ENCODE measurements at places on chromosomes 5 and 9.

- DNase-seq, result no peak
Observed at GRCh38 chr9:122785269-122785668, 3.5 kb upstream of the OR5C1 start.

DNA sequence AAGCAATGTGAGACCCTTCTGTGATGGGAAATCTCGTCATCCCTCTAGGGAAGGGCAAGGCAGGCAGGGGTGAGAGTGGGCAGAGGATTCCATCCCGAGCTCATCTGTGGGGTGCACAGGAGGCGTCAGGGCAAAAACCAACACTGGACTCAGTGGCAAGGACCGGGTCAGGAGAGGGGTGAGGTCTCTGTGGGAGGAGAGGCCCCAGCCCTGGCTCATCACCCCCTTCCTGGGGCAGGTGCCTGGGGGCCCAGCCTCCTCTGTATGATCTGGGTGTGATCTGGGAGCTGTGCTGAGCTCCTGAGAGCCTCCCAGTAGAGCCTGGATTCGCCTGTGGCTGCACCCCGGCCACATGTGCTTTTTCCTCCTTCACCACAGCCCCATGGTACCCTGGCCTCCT is 597 bp downstream of the SPATA31E1 start:
- no peak for DNase-seq

DNA sequence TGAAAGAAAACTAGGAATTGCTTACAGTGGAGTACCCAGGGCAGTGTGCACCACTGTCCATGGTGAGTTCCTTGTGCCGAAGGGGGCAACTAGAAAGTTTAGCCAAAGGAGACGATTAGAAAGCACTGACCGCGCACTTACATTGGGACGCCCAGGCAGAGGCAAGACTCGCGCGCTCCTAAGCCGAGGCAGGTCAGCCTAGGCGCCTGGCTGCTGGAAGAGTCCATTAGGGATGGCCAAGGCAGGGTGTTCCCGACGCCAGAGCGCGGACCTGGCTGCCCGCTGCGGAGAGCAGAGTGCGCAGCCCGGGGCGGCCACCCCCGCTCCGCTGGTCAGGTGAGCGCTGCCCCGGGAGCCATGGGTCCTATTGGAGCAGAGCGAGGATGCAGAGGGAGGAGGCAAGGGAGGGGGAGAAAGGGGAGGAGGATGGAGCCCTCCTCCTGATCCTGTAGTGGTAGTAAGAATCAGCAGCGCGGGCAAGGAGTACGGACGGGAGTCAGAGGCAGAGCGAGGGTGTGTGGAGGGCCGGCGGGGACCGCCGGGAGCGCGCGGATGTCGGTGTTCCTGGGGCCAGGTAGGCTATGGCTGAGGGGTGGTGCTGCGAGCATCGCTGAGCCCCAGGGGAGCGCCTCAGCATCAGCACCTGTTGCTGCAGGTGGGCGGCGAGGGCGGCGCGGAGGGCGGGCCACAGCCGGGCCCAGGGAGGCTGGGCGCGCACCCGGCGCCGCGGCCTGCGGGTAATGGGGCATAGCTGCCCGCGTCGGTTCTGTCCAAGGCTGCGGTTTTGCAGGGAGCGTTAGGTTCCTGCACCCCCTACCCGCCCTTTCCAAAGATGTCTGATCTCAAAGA is at the start of gene ADGRV1:
Gene ADGRV1 (plus strand): TSS at position 454 of the 849 bp plus-strand sequence. CDS start 99 bp downstream, at position 553.
- DNase-seq, result no peak

- DNase-seq, result no peak
Observed at GRCh38 chr5:52760695-52761366, 26.9 kb upstream of the ITGA1 start.

DNA sequence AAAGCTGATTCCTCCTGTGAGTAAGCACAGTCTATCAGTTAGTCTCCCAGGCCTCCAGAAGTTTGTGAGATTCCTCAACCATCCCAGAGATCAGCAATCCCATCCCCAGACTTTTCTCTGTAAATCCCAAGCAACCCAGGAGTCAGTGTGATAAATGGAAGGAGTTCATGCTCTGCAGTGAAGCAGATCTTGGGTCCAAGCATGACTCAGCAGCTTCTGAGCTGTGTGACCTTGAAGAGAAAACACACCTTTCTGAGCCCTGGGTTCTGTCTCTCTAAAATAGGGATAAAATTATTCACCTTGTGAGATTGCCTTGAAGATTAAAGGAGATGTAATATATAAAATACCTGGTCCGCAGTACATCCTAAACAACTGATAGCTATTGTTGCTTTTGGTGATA is 318.7 kb downstream of the ASTN2 start:
- no peak for DNase-seq

GRCh38 chr5:62741761-62742160 is 163.1 kb downstream of the LRRC70 start:
- DNase-seq, result no peak

- no peak for DNase-seq
Observed at GRCh38 chr5:156974328-156974727, 11.3 kb upstream of the TIMD4 start.

DNA sequence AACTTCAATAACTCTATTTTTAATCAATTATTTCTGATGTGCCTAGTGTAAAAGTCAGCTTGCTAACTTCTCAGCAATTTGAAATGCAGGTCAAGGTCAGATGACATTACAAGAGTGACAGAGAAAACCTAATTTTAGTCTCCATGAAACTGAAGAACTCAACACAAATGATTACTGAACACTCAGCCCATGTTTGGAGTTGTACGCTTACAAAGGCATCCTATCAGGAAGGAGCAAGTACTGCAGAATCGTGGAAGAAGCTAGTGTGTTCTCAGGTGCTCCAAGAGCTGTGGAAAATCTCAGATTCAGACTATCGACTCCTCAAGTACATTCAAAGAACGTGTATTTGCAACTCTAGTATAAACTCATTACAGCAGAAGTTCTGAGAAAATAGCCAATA is 526.7 kb downstream of the PDE4D start:
- DNase-seq, result no peak

- no peak for DNase-seq
Observed at GRCh38 chr5:71529682-71530081, 57.5 kb upstream of the MCCC2 start.

GRCh38 chr5:62460578-62460983 is 48.0 kb downstream of the IPO11 start:
- DNase-seq, result peak; percentile 4

DNA sequence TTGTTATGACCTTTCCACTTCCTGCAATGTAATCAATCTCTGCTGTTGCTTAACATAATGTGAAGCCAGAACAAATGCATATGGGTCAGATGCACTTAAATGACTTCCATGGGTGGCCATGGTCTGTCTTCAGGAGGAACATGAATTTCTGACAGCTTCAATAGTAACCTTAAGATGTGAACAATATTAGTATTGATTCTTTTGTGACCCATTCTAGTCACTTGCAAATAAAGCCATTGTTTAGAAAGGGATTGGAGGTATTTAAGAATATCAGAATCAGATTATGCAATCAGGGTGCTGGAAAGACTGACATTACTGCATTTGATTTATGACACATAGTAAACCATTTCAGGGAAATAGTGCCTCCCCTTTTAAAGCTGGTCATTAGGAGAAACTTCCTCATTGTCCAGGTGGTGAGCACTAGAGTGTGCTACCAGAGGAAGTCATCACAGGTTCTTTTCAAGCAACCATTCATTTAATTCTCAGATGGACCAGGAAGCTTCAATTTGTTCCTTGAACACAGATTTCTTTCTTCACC is 32.1 kb downstream of the GRIN3A start:
- DNase-seq, result no peak

DNA sequence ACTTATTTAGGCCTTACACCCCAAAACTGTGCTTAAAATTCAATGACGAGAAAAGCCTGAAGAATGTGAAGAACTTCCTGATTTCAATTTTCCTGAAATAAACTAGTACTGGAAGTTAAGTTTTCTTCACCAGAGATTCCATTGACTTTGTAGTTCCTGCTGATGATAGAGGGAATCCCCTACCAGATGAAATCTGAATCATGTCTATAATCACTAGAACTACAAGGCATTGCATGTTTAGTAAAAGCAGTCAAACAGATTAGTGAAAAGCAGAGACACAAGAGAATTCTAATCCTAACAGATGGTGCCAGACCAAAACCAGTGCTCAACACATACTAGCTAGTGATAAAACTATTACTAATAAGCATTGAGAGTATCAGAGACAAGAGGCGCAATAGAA is 130.0 kb downstream of the PDE4D start:
- DNase-seq, result no peak

DNA sequence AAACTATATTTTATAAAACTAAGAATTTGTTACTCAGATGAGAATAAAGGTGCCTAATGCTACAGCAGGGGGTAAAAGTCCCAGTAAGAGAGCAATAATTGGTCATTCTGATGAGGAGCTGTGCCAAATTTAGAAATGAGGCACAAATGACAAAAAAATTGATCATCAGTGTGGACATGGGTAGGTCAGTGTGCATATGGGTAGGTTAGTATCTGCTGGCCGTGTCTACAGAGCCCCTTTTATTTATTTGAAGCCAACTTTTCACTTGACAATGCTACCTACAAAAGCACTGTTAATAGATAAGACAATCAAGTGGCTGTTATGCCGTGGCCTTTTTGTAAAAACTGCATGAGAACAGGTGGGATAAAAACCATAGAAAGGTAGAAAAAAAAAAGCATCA is 454.6 kb downstream of the RAB3C start:
- DNase-seq, result no peak

DNA sequence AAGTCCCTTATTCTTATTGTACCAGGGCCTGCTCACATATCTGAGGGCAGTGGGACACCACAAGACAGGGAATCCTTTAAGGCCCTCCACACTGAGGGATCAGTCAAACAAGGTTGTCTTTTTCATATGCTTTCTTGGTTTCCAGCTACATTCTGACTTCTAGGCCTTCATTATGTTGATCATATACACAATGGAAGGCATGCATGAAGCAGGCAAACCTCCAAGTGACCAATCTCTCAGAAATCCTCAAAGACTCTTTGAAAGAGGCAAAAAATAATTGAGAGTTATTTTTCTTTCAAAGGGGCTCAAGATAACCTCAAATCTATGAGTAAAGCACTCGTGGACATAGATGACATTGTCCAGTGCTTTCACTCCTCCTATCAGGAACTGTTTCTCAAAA is 1195.9 kb upstream of the ACO1 start:
- no peak for DNase-seq

All from NCI-H226 (cell line).